Kidney capillary endothelial cell (primary cell): ENCODE measurements at places on chromosomes 1 and 21.
A peak's percentile ranks its signal among the peaks of the same experiment; 100 is the strongest.

- DNase-seq: no peak
These were observed 26.0 kb upstream of the NADK start for GRCh38 chr1:1804301-1804700.

DNA sequence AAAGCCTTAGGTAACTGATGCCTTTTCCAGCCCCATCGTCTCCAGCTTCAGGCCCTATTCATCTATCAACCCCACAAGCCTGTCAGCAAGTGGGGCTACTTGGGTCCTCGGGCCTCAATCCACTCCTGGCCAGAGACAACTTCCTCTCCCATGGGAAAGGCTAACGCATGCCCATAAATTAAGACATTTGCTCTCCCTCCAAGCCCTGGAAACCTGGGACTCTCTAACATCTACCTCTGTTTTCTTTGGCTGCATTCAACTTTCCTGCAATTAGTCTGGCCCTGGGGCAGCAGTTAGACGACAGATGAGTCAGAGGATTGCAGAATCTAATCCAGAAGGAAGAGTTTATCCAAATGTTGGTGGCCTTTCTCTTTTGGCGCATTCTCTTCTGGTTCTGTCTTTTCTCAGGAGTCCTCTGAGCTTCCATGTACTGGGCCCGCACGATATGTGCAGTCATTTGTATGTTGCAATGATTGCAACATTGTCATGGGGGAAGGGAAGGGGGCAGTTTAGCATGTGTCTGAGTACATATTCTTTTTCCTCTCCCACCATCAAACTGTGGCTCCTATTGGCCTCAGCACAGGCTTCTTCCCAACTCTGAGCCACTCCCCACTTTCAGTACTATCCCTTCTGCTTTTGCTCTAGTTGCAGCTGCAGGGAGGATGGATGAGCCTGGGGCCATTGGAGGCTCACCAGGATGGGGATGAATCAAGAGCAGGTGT is 54.4 kb downstream of the NAV1 start:
- DNase-seq: peak; percentile 69

DNA sequence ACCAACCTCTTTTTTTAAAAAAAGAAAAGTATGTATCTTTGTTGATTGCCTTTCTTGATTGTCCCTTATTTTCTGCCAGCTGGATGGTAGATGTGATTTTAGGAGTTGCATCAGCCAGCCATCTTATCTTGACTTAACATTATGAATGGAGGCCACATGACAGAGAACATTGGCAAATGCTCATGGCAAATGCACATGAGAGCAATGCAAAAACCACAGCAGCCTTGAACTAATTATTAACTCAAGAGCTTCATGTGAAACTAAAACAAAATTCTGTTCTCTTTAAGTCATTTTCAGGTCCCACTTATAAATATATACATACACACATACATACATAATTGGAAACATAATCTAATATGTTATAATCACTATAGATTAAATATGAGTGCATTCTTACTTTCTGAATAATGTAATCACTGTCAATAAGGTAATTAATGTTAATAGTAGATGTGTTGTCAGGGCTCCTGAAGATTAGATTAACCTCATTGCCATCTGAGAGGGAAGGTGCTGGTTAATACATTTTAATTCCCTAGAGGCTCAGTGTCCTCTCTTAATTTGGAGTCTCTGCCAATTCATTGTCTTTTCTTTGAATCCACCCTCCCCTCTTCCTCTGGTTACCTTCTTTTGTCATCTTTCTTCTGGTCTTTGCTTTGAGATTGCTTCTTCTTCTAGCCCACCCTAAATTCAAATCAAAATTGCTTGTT is 962.2 kb downstream of the ADGRL2 start:
- DNase-seq: no peak

- DNase-seq: no peak
These were observed 60.3 kb upstream of the PGD start for GRCh38 chr1:10338611-10339010.

DNA sequence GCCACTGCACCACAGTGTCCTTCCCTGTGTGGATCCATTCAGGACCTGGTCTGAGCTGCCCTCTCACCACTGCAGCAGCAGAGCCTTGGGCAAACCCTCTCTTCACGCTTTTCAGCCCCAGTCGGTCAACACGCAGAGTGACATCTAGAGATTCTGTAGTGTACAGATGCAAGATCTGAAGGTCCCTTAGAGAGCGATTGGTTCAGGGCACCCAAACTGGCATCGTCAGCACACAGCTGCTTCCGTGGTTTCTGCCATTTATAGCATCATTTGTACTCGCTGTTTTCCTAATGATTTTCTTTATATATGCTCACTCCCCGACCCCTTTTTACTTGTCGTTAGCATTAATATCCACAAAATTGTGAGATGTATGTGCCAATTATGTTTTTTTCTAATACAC is 1.5 kb upstream of the ASCL5 start:
- no peak for DNase-seq

GRCh38 chr1:108149796-108150467 is 50.2 kb downstream of the SLC25A24 start:
- no peak for DNase-seq

GRCh38 chr1:18972531-18972930 is 16.1 kb upstream of the IFFO2 start:
- peak; percentile 79 for DNase-seq

DNA sequence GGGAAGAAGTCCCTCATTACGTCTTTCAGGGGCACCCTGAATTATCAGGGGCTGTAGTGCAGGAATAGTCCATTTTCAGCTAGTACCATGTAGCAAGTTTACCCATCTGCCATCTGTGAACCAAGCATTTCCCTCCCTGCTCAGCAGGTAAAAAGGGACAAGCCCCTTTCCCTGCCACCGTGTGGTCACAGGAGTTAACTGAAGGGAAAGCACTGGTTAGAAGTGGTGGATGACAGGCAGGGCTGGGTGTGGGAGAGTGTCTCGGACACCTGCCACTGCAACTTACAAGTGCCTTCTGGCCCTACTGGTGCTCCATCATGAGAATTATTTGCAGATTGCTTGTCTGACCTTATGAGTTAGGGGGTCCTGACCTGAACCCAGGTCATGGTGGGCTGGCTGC is 32.0 kb upstream of the IGSF5 start:
- no peak for DNase-seq

DNA sequence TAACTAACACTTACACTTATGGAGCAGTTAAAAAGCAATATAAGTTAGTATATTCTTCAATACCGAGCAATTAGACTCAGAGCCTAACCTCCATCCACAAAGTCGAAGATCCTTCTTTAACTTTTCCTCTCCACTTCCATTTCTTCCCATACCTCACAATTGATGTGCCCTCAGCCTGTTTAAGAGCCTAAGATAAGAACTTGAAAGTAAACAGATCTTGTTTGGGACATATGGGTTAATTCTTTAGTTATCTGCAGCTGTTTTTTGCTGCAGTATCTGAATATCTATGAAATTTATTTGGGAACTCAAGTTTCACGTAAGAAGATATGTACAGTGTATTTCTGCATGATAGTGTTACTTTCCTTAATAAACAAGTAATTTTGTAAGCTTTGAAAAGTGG is 51.5 kb downstream of the MIGA1 start:
- DNase-seq: no peak

GRCh38 chr1:79982211-79982610 is 975.7 kb upstream of the ADGRL4 start:
- no peak for DNase-seq

DNA sequence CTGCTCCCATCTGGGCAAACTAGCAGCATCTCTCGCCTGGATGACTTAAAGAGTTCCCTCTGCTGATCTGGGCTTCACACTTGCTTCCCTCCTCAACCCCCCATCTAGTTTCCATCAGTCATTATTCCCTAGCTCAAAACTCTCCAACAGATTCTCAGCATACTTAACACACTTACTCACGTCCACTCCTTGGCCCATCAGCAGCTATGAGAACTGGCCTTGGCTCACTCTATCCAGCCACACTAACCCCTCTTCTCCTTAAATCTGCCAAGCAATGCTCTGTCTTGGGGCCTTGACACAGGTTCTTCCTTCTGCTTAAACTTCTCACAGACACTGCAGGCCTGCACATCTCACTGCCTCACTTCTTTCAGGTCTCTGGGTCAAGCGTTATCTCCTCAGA is 41.6 kb downstream of the GNG12 start:
- DNase-seq: no peak

DNA sequence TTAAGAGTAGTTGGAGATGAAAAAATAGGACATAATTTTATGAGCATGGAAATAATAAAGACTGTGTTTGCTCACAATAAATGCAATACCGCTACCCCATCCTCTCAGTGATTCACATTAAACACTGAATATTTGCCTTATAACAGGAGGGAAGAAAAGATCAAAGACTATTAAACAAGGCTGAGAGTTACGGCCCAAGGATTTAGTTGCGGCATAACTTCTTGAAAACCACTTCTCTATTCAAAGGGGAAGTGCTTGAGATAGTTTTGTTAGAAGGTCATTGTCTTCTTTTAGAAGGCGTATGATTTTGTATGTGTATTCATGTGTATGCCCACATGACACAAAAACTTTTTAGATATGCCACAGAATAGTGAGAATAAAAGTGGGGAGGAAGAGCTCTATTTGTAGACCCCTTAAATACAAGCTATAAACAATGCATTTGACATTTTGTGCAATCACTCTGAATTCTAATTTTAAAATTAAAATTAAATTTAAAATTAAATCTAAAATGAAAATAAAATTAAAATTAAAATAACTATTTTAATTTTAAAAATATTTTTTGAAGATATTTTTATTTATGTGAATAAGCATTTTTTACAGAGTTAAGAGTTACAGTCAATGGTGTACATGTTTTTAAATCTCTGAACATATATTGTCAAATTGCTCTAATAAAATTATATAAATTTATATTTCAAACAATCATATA is 986.6 kb upstream of the ADAMTS5 start:
- DNase-seq: no peak

GRCh38 chr1:12065872-12066271 is 2.8 kb downstream of the TNFRSF8 start:
- DNase-seq: no peak

- DNase-seq: no peak
These were observed at the start of gene G0S2 for GRCh38 chr1:209674957-209675564. TSS of gene G0S2 (plus strand) at chr1:209675412. CDS start at chr1:209675685, 273 bp downstream.

DNA sequence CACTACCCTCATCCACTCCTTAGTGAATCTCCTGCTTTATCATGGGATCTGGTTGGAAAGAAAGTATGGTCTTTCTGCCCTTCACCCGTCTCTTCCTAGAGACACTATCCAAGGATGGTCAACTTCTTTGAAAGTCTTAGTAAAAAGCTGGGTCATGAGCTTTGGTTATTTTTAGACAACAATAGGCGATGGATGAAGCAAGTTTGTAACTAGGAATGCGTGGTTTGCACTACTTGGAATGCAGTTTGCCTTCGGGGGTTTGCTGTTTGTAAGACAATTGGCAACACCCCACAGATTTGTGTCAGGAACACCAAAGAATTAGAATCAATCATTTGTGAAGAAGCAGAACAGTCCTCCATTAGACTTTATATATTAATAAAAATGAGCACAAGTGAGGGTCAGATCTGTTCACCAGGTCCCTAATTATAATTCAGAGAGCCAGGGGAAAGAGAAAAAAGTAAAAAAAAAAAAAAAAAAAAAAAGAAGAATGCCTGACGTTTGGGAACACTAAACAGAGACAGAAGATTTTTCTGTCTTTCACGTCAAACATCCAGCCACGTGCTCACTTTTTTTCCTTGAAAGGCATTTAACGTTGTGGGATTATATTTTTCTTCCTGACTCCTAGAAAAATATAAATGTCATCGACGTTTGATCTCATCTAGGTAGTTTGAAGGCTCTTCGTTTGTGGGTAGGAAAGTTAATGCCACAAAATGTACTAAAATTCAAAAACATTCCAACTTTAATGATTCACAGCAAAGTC is 60.7 kb upstream of the BTG3 start:
- DNase-seq: no peak
